ENCODE measurements at places on chromosomes 6 and 20.

GRCh38 chr20:11544029-11544678, 373.5 kb upstream of the BTBD3 start:
- ATAC-seq: peak; percentile 79

DNA sequence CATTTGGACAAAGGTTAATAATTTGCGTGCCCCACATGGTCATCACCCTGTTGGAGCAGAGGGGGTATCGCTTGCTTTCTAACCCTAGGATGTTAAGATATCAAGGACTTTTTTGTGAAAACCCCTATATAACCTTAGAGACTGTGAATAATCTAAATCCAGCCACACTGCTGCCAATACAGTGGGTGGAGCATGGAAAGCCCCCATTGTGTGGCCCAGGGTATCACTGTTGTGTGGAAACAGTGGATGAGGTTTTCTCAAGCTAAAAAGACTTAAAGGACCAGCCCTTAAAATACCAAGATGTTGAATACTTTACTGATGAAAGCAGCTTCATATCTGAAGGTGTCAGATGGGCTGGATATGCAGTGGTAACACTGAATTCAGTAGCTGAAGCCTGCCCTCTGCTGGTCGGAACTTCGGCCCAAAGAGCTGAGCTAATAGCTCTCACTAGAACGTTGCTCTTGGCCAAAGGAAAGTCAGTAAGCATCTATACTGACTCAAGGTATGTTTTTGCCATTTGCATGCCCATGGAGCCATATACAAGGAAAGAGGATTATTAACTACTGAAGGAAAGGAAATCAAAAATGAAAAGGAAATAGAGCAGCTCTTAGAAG, 695.2 kb downstream of the PHF3 start:
- ATAC-seq: no peak

DNA sequence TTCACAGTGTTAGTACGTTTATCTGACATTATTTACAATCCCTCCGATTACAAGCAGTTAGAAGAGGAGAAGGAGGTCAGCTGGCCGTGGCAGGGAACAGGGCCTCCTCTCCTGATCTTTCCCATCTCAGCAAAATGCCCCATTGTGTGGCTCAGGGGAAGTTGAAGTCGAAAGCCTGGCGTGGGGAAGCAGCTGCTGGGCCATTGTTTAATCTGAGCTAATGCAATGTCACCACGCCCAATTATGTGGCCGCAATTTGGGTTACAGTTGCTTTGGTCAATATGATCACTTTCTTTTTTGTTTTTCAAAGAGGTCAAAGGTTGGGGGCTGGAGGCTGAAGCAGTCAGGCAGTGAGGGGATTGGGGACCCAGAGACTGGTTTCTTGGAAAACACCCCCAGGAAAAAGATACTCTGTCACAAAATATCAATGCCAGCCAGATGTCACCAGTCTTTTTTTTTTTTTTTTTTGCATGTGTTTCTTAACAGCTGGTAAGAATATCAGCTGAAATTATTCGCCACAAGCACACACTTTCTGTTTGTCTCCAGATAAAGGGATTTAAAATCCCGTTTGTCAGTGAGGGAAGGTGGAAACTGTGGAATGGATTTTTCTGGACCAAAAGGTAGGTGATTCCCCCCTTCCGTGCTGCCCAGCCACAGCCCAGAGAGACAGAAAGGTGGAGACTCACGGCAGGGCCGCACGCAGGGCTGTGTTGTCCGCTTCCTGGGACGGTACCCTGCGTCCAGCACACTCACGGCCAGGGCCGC, 24.6 kb downstream of the DLL1 start:
- ATAC-seq: no peak

GRCh38 chr6:31620586-31621319, at the start of gene PRRC2A:
TSS of gene PRRC2A (plus strand) at chr6:31620715. CDS start at chr6:31622790, 2,075 bp downstream.
- no peak for ATAC-seq

DNA sequence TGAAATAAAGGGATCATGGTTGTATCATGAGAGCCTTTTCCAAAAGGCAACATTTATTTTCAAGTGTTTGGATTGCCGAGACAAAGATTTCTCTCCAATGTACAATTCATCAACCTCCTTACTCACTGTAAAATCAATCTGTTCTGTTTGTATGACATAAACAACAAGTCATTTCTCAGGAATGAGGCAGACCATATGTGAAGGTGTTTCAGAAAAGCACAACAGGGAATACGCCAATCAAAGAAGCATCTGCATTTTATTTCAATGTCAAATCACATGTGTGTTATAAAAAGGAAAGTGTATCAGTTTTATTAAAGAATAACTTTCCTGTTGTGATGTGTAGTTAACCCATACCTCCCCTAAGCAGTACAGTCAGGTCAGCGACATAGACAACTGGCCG, 653.7 kb downstream of the TFAP2A start:
- no peak for ATAC-seq
